Heart left ventricle (tissue), 16 donors: ENCODE measurements at places on chromosomes 4 and X. TPM values are rescaled to one million over a fixed set of nuclear protein-coding genes. Genes with fewer than 3 reads are reported as not detected.
A peak's percentile ranks its signal among the peaks of the same experiment; 100 is the strongest.

SPANXA1 gene
- total RNA-seq: not detected

ASB12 gene
- 3.0 TPM for total RNA-seq

SLC25A31 gene
- total RNA-seq: not detected

DCX gene
- 0.04 TPM for total RNA-seq

KDR gene
- total RNA-seq: 13.4 TPM

SOWAHB gene
- total RNA-seq: not detected

DNA sequence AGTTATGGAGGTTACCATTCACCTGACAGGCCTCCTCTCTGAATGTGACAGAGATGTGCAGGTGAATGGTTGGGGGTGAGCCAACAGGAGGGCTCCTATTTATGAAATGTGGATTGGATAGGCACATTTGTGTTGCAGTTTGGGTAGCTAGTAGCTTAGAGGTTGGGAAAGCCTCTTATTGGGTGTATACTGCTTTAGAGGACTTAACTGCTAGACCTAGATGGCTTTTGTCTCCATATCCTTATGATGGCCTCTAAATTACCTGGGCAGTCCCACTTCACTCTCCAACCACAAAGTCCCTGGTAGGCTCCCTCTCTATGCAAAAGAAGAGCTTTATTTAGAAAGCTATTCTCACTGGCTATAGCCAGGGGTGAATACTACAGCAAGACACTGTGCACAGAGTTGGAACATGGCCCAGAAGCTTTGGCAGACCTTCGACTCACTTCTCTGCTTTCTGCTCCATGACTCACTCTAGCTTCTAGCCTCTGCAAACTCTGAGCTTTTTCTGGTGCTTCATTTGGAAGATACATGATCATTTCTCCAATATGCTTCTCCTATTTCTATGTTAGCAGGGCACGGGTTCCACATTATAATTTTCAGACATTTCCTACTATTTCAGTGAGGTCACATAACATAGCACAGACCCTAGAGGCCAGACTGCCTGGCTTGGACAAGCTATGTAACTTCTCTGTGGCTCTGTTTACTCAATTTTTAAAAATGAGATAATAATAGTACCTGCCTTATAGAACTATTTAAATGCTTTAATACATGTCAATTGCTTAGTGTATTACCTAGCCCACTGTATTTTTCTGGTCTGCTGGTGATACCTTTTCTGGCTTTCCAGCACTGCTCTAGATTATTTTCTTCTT lies 6.0 kb upstream of the VGLL1 start:
- DNase-seq: peak; percentile 85

DNA sequence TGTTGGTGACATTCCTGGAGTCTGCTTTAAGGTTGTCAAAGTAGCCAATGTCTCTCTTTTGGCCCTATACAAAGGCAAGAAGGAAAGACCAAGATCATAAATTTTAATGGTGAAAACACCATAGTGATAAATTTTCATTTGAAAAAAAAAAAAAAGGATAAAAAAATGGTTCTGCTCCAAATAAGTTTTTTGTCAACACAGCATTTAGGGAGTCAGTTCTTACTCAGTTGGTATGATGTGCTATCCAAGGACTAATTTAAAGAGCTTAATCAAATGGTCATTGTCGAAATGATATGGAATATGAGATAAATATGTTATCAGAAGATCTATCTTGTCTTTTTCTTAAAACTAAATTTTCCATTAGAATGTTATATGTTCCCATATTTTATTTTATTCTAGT lies 83.9 kb downstream of the PCDH18 start:
- no peak for DNase-seq

GRCh38 chr4:13349096-13349495 lies 135.0 kb downstream of the RAB28 start:
- DNase-seq: no peak

DNA sequence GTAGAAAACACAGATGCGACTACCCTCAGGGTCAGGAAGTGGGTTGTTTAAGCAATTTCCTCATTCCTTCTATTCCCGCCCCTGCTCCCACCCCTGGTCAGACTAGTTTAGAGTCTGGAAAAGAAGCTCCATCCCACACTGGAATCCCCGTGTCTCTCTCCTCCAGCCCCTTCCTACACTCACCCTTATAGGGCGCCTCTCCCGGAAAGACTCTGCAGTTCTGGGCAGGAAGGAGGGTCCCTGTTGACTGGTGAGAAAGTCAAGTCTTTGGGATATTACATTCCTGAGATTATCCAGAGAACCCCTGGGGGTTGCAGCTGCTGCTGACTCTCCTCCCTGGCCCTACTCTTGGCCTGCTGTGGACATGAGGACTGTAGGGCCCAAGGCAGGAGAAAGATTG lies 11.9 kb downstream of the STARD8 start:
- DNase-seq: no peak

GRCh38 chr4:181959121-181959520 lies 284.1 kb upstream of the TENM3 start:
- no peak for DNase-seq

- DNase-seq: peak; percentile 76
Observed at GRCh38 chr4:128061566-128062536, 739 bp downstream of the LARP1B start.
